ENCODE measurements at places on chromosomes 2 and 18. TPM values are rescaled to one million over a fixed set of nuclear protein-coding genes. Genes with fewer than 3 reads are reported as not detected.

DNA sequence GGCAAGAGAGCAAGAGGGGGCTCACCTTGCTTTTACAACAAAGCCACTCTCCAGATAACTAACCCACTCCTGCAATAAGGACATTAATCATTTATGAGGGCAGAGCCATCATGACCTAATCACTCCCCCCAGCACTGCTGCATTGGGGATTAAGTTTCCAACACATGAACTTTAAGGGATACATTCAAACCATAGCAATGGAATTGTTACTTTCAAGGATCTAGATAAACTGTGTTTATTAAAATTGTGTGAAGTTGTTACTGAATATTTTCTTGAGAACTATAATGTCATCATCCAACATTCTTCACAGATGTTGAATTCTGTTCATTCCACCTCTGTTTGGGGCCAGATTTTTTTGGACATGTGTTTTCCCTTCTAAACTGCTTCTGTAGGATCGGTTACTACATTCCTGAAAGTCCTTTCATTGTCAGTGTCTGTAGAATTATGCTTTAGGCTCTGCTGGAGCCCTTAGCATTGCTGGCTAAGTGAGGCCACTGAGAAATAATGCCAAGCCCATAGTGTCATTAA is 50.4 kb downstream of the SPATS2L start:
- peak overlapping the region; percentile 85 for H3K27ac ChIP-seq
- no peak for DNase-seq
- no peaks in the 10 kb centered on the region for H3K27me3 ChIP-seq
- H3K4me3 ChIP-seq: no peak overlapping the region
- H3K4me1 ChIP-seq: peaks cover 75% of the 10 kb centered on the region

- no peak overlapping the region for H3K4me3 ChIP-seq
- H3K4me1 ChIP-seq: peaks cover 9% of the 10 kb centered on the region
- H3K27me3 ChIP-seq: no peaks in the 10 kb centered on the region
- DNase-seq: no peak
- H3K36me3 ChIP-seq: peaks cover 3% of the 10 kb centered on the region
Measured at GRCh38 chr2:135820003-135820618, 16.9 kb downstream of the LCT start.

Gene TUBA3E
- total RNA-seq: not detected

Gene CRACDL
- 17.0 TPM for total RNA-seq

Gene DHRS9
- total RNA-seq: not detected

DNA sequence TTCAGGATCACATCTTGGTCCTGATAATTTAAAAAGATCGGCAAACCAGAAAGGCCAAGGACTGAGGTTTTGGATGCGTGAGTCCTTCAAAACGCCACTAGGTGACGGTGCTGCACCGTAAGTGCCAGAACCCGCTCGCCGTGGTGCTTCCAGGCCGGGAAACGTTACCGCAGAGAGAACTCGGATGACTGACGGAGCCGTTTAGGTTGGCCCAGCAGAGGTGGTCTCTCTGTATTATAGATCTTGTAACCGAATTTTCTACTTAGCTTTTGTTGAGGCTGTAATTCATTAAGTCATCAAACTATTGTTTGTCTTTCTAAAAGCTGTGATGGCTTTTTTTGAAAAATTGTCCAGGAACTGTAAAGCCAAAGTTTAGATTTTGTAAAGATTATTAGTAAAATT is 39.8 kb upstream of the ADCYAP1 start:
- H3K27ac ChIP-seq: no peak overlapping the region
- H3K4me3 ChIP-seq: no peak overlapping the region
- peaks cover 6% of the 10 kb centered on the region for H3K4me1 ChIP-seq

Gene CD207
- total RNA-seq: not detected

DNA sequence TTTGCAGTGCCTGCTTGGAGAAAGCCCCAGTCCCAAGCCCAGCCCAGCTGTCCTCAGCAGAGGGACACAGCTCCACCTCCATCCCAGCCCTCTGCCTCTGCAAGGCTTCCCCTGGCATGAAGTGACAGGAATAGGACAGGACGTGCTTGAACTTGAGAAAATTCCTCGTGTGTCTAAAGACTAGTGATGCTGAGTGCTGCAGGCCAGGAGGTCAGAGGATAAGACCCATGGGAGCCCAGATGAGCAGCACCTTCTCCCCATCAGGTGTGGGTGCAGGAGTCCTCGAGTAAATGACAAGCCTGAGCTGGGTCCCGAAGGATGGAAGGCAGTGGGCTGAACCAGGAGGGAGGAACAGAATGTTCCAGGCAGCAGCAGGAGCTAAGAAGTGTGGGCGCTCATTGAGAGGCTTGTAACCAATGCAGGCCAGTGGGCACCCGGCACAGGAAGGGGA is 67.8 kb upstream of the UXS1 start:
- DNase-seq: no peak
- no peaks in the 10 kb centered on the region for H3K4me1 ChIP-seq
- no peak overlapping the region for H3K4me3 ChIP-seq
- peaks cover 5% of the 10 kb centered on the region for H3K27me3 ChIP-seq
- no peak overlapping the region for H3K27ac ChIP-seq

- no peak overlapping the region for H3K27ac ChIP-seq
- no peaks in the 10 kb centered on the region for H3K27me3 ChIP-seq
- no peak overlapping the region for H3K4me3 ChIP-seq
- peaks cover 21% of the 10 kb centered on the region for H3K4me1 ChIP-seq
- DNase-seq: no peak
Measured at GRCh38 chr2:206480161-206480560, 36.8 kb downstream of the ADAM23 start.

Gene SERPINB4
- not detected for total RNA-seq

DNA sequence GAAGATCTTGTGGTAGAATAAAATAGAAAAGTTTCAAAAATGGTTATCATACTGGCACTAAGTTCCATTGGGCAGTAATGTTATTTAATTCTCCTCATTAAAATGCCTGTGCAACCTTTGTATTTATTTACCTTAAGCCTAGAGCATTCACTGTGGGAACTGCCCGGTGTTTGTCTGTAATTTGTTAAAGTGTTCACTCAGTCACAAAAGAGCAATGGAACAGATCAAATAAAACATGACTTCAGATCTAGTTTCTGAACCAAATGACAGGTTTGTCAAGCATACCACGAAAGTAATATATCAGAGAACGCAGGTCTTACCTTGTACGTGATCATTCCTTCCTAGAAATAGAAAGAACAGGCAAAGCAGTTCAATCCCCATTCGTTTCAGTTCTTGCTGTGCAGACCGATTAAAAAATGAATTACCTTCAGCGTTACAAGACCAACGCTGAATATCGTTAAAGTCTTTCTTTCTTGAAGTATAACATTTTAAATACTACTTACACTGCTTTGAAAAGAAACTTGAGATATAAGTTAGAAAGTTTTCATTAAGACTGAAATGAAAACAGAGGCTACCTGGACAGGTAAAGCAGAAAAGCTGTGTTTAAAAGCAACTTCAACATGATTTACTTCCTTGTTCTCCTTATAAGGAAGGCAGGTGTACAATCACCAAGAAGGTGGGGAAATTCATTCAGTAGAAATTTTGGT is at the start of gene ITGB6:
TSS of gene ITGB6 (minus strand) at position 590 of the 707 bp plus-strand sequence. CDS start at position 381, 209 bp downstream.
- no peak within 1 kb of the TSS for H3K27ac ChIP-seq
- no peaks in the 10 kb centered on the region for H3K27me3 ChIP-seq
- DNase-seq: no peak
- H3K4me1 ChIP-seq: peaks cover 30% of the 10 kb centered on the region
- H3K36me3 ChIP-seq: peaks cover 3% of the 10 kb centered on the region
- no peak within 1 kb of the TSS for H3K4me3 ChIP-seq

GRCh38 chr2:217334561-217334960 is 474.7 kb upstream of the TNP1 start:
- DNase-seq: no peak
- H3K27ac ChIP-seq: no peak overlapping the region
- H3K4me1 ChIP-seq: peaks cover 59% of the 10 kb centered on the region
- H3K36me3 ChIP-seq: no peaks in the 10 kb centered on the region
- H3K4me3 ChIP-seq: no peak overlapping the region

GRCh38 chr2:188524519-188525113 is 232.9 kb downstream of the GULP1 start:
- peaks cover 4% of the 10 kb centered on the region for H3K36me3 ChIP-seq
- no peak for DNase-seq
- no peak overlapping the region for H3K27ac ChIP-seq
- H3K27me3 ChIP-seq: no peaks in the 10 kb centered on the region
- peaks cover 32% of the 10 kb centered on the region for H3K4me1 ChIP-seq

DNA sequence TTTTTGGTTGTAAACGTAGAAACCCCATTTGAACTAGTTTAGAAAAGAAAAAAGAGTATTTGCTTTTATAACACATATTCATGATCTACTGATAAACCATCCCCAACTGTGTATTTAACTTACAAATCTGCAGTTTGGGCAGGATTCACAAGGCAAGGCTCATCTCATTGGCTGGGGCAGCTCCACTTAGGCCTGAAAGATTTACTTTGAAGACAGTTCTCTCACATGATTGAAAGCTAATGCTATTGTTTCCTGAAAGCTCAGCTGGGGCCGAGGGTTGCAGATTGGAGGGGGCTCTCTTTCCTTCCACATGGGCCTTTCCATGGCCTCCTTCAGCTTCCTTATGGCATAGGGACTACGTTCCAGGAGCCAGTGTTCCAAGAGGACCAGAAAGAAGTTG is 47.4 kb downstream of the ARHGAP15 start:
- no peaks in the 10 kb centered on the region for H3K36me3 ChIP-seq
- no peak for DNase-seq
- no peaks in the 10 kb centered on the region for H3K27me3 ChIP-seq
- no peaks in the 10 kb centered on the region for H3K4me1 ChIP-seq
- H3K4me3 ChIP-seq: no peak overlapping the region

GRCh38 chr2:137508739-137509384 is 455.4 kb upstream of the HNMT start:
- no peak for DNase-seq
- H3K4me3 ChIP-seq: no peak overlapping the region
- H3K27ac ChIP-seq: no peak overlapping the region
- H3K36me3 ChIP-seq: no peaks in the 10 kb centered on the region
- H3K27me3 ChIP-seq: peaks cover 2% of the 10 kb centered on the region

- peaks cover 21% of the 10 kb centered on the region for H3K36me3 ChIP-seq
- H3K4me1 ChIP-seq: no peaks in the 10 kb centered on the region
- H3K27me3 ChIP-seq: no peaks in the 10 kb centered on the region
Measured at GRCh38 chr2:85042330-85042729, 71.4 kb downstream of the KCMF1 start.

DNA sequence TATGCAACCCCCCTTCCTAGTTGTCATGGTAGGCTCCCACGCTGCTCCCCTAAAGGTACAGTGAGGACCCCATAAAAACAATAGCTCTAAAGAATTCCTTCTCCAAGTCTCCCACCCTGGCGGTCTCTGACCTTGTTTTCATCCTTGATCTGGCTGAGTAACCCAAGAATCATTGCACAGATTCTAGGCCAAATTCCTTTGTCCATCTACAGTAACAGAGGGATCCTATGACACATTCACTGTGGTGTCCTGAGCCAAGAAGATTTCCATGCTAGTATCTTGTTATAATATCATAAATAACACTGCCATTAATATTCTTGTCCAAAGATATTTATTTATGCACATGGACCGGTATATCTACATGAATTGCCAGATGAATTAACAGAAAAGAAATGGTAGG is 240.2 kb downstream of the CYP26B1 start:
- H3K4me3 ChIP-seq: no peak overlapping the region
- no peak for DNase-seq
- H3K27ac ChIP-seq: no peak overlapping the region
- peaks cover 8% of the 10 kb centered on the region for H3K4me1 ChIP-seq

Gene COL3A1
- 7,827 TPM for total RNA-seq

Gene MERTK
- total RNA-seq: 3.1 TPM

Gene CFC1
- total RNA-seq: not detected

DNA sequence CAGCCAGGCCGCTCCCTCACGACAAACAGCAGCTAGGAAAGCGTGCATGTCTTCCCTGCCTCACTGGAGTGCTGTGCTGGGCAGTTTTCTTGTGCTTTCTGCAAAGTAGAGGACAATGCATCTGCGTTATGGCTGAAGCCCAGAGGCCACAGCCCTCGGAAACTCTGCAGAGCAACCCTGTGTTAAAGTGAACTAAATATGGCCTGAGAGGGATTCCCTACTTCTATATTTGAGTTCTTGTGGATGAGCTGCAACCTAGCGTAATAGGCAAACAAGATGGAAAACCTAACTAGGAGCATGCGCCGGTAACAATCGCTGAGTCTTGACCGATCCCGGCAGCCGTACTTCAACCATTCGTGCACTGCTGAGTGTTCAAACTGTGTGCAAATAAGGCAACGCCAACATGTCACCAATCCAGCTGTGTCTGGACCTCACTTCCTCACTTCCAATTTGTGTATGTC is 471.9 kb upstream of the HS6ST1 start:
- no peaks in the 10 kb centered on the region for H3K4me1 ChIP-seq
- no peak overlapping the region for H3K4me3 ChIP-seq
- H3K36me3 ChIP-seq: no peaks in the 10 kb centered on the region
- no peak overlapping the region for H3K27ac ChIP-seq

GRCh38 chr18:9994026-9994570 is 80.3 kb downstream of the VAPA start:
- no peak for DNase-seq
- peaks cover 3% of the 10 kb centered on the region for H3K36me3 ChIP-seq
- peaks cover 21% of the 10 kb centered on the region for H3K4me1 ChIP-seq
- H3K27me3 ChIP-seq: peaks cover 9% of the 10 kb centered on the region
- no peak overlapping the region for H3K27ac ChIP-seq
- no peak overlapping the region for H3K4me3 ChIP-seq

GRCh38 chr2:111140815-111141214 is 20.1 kb downstream of the BCL2L11 start:
- no peak for DNase-seq
- H3K27me3 ChIP-seq: no peaks in the 10 kb centered on the region
- H3K4me1 ChIP-seq: peaks cover 3% of the 10 kb centered on the region
- H3K27ac ChIP-seq: no peak overlapping the region
- no peak overlapping the region for H3K4me3 ChIP-seq
- H3K36me3 ChIP-seq: peaks cover 10% of the 10 kb centered on the region

DNA sequence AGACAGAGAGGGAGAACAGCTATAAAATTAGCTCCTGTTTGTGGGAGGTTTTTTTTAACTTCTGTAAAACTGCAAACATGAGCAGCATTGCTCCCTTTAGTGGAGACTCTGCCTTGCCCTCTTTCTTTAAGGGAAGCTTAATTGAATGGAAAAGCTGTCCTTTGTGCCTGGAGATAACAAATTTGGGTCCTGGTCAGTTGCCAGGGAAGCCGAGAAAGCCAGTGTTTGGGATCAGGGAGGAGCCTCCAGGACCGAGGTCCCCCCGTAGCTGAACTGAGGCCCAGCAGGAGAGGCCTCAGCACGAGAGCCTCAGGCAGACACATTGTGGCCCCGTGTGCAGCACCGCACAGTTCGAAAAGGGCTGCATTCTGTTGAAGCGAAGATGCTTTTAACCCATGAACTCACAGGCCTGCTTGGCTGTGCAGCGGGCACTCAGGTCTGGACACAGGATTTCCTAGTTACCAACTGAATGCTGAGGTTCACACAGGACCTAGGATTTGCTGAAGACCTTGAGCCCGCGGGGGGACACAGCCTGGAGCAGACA is 369.7 kb downstream of the DCDC2C start:
- peaks cover 10% of the 10 kb centered on the region for H3K4me1 ChIP-seq
- no peak for DNase-seq
- H3K27me3 ChIP-seq: no peaks in the 10 kb centered on the region

DNA sequence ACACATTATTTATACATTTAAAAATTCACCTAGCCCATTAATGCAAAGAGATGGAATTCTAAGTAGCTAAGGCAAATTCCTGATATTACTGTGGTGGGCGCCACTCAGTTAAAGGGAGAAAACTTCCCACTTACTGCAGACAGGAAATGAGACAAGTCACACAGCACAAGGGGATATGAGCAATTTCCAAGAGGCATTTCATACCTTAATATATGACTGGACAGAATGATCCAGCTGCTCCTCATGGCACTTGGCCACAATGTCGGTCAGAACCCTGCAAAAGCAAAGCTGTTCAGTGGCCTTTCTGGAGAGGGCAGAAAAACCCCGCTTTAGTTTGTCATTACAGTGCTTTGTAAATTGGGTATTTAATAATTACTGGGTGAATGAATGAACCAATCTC is 121.4 kb upstream of the CCDC195 start:
- peaks cover 34% of the 10 kb centered on the region for H3K4me1 ChIP-seq
- H3K4me3 ChIP-seq: no peak overlapping the region
- DNase-seq: no peak
- no peaks in the 10 kb centered on the region for H3K27me3 ChIP-seq
- H3K36me3 ChIP-seq: peaks cover 19% of the 10 kb centered on the region
